ENCODE measurements at places on chromosomes 6 and 20.

DNA sequence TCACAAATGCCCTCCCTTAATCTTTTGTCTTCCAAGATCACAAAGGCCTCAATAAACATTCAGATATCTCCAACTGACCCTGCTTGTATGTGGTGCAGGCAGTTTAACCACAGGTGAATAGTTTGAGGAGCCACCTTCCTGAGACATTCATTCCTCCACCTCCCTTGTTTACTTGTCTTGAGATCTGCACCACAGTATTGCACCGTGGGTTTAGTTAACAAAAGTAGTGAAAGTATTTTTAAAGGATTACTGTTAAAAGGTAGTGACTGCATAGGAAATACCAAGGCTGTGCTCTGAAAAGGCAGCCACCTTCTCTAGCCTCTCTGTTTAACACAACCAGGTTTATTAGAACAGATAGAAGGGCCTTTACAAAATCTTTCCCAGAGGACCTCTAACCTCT lies 46.5 kb downstream of the SESN1 start:
- no peak for DNase-seq

DNA sequence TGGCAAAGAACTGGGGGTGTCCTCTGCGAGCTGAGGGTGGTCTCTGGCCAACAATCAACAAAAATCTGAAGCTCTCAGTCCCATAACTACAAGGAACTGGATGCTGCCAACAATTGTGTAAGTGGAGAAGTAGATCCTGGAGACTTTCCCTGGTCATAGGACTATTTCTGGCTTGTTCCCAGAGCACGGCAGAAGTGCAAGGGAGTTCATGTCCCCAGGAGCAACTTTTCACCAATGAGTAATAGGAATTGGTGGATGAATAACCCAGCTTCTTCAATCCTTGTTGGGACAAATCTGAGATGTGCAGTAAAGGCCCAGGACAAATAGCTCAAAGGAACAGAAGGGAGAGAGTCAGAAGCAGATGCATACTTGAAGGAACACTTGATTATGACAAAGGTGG lies 95.5 kb downstream of the QRSL1 start:
- DNase-seq, result no peak

- DNase-seq, result no peak
These were observed 291.0 kb upstream of the PLCB4 start for GRCh38 chr20:8777911-8778310.

GRCh38 chr6:149004664-149005063 lies 257.8 kb downstream of the UST start:
- DNase-seq, result no peak

GRCh38 chr6:4661391-4661790 lies 114.8 kb upstream of the CDYL start:
- DNase-seq, result no peak

DNA sequence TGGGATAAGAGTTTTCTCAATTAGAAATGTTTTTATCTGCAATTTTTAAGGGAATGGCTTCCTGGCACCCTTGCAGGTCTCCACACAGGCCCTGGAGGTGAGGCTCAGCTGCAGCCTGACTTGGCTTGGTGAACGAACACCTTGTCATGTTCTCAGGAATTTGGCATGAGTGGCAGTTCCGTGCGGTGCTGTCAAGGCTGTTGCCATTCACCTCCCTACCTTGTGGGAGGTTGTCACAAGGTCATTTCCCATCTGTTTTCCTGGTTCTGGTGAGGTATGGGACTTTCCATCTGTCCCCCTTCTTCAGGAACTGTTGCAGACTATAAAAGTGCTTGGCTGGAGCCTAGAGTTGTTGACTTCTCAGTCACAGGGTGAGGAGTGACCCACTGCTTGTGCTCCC lies 82.9 kb downstream of the ELOVL4 start:
- no peak for DNase-seq

GRCh38 chr6:41874741-41875140 lies 20.4 kb downstream of the USP49 start:
- no peak for DNase-seq

DNA sequence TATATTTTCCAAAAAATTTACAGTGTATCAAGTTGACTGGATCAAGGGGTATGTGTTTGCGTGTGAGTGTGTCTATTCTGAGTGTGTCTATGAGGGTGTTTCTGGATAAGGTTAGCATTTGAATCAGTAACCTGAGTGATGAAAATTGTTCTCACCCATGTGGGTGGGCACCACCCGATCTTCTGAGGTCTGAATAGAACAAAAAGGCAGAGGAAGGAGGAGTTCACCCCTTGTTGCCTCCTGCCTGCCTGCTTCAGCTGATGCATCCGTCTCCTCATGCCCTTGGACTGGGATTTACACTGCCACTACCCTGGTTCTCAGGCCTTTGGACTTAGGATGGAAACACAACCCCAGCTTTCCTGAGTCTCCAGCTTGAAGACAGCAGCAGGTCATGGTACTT lies 13.7 kb upstream of the PRND start:
- DNase-seq, result no peak

- DNase-seq, result no peak
These were observed 305.0 kb upstream of the SULF2 start for GRCh38 chr20:48090314-48090713.

GRCh38 chr6:157229713-157230112 lies 93.6 kb downstream of the TMEM242 start:
- DNase-seq, result no peak

- no peak for DNase-seq
These were observed 2.9 kb upstream of the TDRD6 start for GRCh38 chr6:46684771-46685170.

GRCh38 chr6:128275030-128275429 lies 245.4 kb downstream of the PTPRK start:
- no peak for DNase-seq

DNA sequence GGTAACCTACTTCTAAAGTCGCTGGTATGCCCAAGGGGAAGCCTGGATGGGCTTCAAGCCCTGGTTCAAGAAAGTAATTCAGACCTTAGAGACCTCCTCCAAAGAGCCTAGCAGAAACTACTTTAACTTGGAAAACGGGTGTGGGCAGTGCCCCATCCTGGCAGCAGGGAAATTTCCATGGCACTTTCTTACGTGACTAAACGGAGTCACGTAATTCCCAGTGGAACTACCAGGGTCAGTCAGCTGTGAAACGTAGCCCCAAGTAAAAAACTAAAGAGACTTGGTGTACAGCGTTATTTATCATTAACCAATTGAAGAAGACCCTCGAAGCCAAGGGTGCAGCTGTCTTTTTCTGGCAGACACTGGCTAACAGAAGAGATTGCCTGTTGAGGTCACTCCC lies 114.0 kb downstream of the RCAN2 start:
- no peak for DNase-seq

DNA sequence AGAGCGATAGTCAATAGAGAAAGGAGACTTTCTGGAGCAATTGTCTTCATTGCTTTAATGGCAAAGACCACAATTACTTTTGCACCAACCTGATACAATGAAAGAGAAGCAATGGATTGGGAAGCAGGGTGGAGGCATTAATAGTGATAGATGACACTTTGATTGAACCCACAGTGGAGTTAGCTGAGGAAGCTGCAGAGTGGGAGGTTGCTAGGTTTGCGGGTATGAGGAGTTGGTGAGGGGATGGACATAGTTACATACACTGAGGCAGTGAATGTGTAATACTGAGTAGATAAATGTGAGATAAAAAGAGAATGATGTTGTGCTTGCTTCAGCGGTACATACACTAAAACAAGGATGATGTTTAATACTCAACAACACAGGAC lies 91.9 kb downstream of the AKAP7 start:
- no peak for DNase-seq

DNA sequence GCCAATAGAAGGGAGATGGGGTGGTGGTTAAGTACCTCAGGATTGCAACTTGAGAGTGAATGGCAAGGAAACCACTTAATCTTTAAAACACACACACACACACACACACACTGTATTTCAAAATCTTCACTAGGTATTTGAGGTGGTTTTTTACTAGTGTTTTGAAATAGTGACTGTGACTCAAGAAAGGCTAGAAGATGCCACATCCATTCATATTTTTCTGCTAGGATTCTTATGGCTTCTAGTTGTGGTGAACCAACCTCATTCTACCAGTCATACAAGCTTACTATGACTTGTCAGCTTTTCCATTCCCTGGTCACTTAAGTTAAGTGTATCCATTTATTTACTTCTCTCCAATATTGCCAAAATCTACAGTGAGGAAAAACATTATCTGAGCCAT lies 519.4 kb upstream of the JAG1 start:
- DNase-seq, result no peak

DNA sequence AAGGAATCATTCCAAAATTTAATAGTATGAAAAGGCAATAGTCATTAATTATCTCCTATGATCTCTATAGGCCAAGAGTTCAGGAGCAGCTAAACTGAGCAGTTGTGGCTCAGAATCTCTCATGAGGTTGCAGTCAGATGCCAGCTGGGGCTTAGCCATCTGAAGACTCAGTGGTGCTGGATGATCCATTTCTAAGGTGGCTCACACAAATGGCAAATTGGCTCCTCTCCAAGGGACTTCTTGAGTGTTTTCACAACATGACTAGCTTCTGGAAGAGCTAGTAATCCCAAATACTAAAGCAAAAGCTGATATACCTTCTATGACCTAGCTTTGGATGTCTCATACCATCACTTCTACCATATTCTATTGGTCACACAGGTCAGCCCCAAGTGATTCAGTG lies 104.2 kb downstream of the HAO1 start:
- DNase-seq, result no peak

DNA sequence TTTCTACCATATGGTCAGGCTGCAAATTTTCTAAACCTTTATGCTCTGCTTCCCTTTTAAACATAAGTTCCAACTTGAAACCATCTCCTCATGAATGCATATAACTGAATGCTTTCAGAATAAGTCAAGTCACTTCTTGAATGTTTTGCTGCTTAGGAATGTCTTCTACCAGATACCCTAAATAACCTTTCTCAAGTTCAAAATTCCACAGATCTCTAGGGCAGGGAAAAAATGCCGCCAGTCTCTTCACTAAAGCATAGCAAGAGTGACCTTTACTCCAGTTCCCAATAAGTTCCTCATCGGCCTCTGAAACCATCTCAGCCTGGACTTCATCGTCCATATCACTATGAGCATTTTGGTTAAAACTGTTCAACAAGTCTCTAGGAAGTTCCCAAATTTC lies 1011.2 kb upstream of the CITED2 start:
- no peak for DNase-seq

GRCh38 chr6:69729870-69730449 lies 66.8 kb downstream of the LMBRD1 start:
- DNase-seq, result no peak

DNA sequence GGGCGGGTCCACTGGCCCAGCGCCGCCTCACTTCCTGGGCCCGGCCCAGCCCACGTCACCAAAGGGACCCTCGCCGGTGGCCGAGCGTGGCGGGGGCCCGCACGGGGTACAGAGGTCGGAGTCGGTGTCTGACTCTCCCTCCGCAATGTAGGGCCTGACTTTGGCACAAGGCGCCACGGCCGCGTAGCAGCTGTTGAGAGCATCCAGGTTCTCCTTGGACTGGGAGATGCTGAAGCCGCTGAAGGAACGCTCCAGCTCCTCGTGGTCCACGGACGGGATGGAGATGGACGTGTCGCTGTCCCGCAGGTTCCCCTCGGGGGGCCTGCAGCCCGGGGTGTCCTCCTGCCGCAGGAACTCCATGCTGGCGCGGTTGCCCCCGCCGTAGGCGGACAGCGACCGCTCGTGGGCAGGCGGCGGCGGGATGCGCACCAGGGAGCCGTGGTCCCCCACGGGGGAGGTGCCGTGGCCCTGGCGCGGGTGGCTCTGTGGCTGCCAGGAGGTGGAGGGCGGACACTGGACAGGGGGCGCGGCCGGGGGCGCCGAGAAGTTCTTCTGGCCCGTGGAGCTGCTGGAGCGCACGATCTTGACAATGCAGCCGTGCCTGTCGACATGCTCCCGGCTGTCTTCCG lies 45.6 kb upstream of the CHRNA4 start:
- no peak for DNase-seq

DNA sequence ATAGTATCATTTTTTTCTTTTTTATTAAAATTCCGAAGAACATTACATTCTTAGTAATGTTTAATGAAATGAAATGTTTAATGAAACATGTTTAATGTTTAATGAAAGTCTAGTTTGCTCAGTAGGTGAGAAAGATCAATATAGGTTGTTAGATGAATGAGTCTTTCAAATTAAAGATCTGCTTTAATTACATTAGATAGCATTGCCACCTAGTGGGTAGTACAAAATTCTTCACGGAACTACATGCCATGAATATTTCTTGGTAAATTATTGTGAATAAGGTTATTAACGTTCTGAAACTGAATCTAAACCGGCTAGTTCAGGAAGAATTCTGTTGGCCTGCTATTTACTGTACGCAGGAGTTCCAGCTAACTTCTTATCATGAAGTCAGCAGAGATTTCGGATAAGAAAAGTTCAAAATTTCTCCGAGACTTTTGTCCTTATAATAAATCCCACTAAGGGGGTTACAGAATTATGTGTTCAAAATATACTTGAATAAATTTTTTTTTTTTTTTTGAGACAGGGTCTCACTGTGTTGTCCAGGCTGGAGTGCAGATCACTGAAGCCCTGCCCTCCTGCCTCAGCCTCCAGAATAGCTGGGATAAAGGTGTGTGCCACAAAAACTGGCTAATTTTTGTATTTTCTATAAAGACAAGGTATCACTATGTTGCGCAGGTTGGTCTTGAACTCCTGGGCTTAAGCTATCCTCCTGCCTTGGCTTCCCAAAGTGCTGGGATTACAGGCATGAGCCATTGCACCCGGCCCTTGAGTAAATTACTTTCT lies 7.9 kb upstream of the GMNN start:
- DNase-seq, result peak; percentile 63

DNA sequence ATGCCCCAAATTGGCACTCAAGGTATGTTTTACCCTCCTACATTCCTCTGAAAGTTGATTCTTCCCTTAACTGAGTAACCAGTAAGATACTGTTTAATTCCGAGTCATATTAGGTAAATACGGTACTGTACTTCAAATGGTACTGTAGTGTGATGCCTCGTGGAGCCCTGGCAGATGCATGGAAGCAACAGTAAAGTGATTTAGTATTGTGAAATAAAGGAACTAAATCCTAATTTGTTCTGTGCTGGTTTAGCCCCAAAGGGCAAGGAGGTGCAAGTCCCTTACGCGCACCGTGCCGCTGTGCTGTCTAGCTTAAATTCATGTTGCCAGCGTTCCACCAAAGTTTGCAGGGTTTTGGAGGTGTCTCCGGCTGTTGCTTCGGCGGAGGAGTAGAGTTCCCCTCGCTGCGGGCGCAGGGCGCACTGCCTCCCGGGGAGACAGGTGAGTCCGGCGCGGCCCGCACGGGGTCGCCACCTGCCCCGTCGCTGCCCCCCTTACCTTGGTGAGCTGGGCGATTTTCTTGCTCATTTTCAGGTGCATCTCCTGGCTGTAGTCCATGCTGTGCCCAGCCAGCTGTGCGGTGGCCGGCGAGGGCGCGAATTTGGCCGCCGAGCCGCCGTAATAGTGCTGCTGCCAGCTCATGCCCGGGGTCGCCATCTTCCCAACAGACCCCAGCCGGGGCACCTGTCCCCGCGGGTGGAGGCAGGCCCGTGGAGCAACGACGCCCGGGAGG lies 655 bp downstream of the FAM184A start:
- DNase-seq, result peak; percentile 30

DNA sequence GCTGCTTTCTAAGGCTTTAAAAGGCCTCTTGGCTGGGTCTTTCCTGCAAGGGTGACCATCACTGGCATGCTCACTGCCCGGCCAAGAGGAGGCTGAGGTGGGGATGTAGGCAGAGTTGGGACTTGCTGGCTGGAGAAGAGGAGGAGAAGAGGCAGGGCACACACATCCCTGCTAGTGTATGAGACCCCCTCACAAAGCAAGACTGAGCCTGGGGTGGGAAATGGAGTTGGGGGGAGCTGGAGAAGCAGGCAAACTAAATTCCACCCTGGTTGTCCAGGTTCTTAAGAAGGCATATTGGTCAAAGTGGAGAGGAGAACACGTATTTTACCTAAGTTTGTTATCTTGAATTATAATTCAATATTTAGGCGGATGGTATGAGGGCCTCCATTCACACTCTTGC lies 1.7 kb upstream of the KIZ start:
- DNase-seq, result no peak

- DNase-seq, result no peak
These were observed 40.0 kb downstream of the TOX2 start for GRCh38 chr20:43954704-43955061.
